ENCODE measurements at places on chromosomes 4 and X.

- no peak for DNase-seq
Measured at GRCh38 chr4:147571036-147571770, 46.0 kb upstream of the TMEM184C start.

- no peak for DNase-seq
Measured at GRCh38 chr4:10959586-10959985, 275.0 kb upstream of the CLNK start.

GRCh38 chrX:40514376-40514775 is 66.4 kb upstream of the ATP6AP2 start:
- no peak for DNase-seq

DNA sequence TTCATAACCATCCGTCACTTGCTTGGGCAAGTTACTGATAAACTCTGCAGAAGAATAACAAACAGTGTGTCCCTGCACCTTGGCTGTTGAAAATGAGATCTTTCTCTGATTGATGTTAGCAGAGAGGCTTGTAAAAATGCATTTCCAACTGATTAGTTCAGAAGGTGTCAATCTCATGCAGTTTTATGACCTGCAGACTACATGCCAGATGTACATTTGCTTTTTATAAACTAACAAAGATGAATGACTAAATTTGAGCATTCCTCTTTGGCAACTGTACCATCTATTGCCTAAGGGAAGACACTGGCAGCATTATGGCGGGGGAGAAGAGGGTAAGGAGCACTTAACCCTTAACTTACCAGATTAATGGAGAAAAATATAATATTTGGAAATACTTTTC is 192.8 kb downstream of the DCTD start:
- DNase-seq: no peak

- no peak for DNase-seq
Measured at GRCh38 chrX:52015794-52016193, 53.2 kb downstream of the MAGED4B start.

DNA sequence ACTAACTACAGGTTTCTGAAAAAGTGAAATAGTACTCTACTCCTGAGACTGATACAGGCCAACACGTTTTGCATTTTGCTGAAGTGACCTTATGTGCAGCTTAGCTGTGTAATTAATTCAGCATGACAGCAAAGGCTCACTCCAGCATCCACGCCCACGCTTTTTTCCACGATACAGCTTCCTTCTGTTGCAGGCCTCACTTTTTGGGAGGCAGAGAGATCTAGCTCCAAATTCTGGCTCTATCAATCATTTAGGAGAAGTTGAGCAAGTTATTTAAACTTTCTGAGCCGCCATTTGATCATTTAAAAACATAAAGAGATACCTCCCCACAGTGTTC is 160.3 kb downstream of the AFAP1 start:
- no peak for DNase-seq

GRCh38 chrX:123399709-123400108 is 215.6 kb downstream of the GRIA3 start:
- DNase-seq: no peak

GRCh38 chr4:177119021-177119471 is 190.6 kb upstream of the NEIL3 start:
- no peak for DNase-seq

- DNase-seq: no peak
Measured at GRCh38 chrX:85930099-85930498, 117.3 kb downstream of the CHM start.

- no peak for DNase-seq
Measured at GRCh38 chr4:96092151-96092705, 252.3 kb downstream of the PDHA2 start.

DNA sequence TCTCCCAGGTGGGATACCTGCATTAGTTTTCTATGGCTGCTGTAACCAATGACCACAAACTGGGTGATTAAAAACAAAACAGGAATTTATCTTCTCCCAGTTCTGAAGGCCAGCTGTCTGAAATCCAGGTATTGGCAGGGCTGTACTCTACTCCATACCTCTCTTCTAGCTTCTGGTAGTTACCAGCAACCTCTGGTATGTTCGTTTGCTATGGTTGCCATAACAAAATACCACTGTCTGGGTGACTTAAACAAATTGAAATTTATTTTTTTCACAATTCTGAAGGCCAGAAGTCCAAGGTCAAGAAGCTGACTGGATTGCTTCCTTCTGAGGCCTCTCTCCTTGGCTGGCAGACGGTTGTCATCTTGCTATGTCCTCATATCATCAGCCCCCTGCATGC is 642.1 kb upstream of the TENM3 start:
- no peak for DNase-seq

- no peak for DNase-seq
Measured at GRCh38 chr4:159046683-159047082, 56.2 kb upstream of the RAPGEF2 start.

- no peak for DNase-seq
Measured at GRCh38 chrX:115467961-115468360, 93.0 kb upstream of the PLS3 start.

DNA sequence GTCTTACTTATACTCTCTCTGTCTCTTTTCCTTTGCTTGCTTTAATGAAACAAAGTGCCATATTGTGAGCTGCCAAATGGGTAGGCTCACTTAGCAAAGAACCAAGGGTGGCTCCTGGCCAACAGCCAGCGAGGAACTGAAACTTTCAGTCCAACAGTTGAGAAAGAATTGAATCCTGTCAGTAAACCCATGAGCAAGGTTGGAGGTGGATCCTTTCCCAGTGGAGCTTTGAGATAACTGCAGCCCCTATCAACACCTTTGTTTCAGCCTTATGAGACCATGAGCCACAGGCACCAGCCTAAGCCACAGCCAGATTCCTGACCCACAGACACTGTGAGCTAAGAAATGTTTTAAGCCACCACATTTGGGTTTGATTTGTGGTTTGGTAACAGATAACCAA is 362.2 kb downstream of the PDGFC start:
- DNase-seq: no peak

DNA sequence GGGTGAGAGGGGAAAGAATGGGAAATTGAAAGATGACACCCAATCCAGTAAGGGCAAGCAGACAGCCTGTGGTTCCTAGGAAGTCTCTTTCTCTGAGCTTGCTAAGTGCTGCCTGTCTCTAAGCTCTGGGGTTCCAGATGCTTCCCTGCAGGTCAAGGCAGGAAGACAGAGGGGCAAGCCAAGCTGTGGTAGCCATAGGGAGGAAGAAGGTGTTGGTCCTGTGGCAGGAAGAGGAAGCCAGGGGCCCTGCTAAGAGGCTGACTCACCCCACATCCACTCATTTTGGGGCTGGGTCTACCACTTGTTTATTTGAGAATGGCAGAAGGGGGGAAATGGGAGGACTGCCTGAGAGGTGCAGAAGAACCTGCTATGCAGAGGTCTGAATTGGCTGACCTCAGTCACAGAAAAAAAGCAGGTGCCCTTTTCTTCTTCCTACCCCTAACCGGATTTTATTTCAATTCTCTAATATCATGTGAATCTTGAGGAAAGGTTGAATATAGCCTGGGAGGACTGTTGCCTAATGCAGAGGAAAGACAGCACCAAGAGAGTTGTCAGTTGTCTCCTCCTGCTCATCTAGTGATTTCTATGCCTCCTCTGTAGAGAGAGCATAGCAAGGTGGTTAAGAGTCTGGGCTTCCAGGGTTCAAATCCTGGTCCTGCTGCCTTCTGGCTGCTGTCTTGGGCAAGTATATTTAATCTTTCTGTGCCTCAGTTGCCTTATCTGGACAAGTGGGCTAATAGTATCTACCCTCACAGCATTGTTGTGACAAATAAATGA is 27.4 kb downstream of the HOPX start:
- no peak for DNase-seq

GRCh38 chr4:159235779-159236368 is 133.0 kb downstream of the RAPGEF2 start:
- DNase-seq: no peak

DNA sequence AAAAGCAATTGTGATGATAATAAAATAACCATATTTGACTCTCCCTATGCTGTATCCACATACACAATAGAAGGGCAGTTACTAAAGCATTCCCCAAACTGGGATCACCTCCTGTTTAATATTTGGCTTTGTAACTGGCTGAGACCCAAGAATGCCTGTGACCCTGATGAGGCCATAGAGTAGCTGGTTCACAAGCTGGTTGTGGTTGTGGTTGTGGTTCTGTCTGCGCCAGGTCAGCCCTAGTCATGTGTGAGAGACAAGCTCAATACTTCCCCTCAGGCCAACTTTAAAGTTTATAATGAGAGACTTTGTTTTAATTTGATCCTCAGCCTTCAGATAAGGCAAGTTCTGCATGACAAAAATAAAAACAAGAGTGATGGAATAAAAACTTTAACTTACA is 209.9 kb downstream of the PARM1 start:
- no peak for DNase-seq

DNA sequence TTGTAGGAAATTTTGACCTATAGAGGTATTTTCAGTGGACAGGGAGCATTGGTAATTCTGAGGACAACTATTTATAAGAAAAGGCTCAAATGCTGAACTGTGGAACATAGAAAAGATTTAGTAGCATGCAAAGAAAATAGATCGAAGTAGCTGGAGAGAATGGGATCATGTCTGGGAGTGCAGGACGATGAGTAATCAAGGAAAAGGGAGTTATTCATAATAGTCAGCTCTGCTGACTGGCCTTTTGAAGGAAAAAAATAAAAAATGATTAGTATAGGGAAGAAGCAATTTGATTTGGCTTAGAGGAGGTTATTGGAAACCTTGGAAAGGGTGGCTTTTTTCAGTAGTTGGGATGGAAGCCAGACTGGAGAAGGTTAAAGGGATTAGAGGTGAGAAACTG is 22.9 kb upstream of the ANK2 start:
- DNase-seq: no peak

DNA sequence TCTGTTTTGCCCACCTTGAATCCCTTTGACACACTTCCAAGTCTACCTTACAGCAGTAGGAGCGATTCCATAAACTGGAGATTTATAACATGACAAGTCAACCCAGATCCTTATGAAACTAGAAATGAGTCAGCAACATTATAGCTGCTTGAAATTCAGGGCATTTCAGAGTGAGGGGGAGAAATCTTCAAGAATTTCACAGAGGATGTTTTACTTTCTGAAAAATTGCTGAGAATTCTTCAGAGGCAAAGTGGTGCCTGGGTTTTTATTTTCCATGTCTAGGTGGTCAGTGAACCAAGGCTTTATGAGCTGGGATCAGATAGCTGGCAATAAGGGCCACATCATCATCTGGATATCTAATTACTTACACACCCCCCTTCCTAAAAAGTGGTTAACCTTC is 119.8 kb downstream of the PPARGC1A start:
- DNase-seq: no peak

- no peak for DNase-seq
Measured at GRCh38 chr4:24260923-24261564, 323.3 kb downstream of the DHX15 start.

- no peak for DNase-seq
Measured at GRCh38 chr4:71713611-71714203, 70.2 kb downstream of the GC start.

DNA sequence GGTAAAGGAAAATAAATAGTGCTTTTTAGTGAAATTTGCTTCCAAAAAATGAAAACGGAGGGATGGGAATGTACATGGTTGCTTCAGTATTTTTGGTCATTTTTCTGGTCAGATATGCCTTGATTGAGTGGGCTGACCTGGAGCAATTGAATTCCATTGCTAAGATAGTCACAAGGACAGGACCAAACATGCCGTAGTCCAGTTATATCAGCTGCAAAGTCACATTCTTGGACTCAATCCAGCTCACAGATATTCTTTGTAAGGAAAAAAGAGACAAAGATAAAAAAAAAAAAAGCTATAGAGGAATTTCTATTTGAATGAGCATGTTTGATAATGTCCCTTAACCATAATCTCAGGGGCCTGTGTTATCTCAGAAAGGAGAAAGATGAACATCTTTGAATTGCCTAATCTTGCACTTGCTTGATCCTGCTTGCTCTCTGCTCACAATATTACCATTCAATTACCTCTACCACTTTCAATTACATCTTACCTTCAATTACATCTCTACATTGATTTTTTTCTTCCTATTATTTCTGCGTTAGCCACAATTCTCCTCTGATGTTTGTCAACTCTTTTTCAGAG is 75.4 kb upstream of the PACRGL start:
- DNase-seq: no peak

DNA sequence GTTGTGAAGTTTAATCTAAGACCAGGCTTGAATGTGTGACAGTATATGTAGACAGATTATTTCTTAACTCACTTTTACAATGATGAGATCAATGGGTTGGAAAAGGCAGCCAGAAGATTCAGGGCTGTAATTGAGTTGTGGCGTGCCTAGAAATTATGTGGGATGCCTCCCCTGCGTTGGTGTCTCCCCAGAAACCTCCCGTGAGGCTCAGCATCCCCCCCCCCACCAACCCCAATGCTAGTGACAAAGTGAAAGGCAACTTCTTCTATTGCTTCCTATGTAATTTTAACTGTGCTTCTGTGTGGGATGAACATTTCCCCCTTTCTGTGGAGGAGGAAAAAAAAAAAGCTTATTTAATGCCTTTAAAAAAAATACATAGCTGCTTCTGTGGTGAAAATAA is 297.9 kb downstream of the ARHGAP10 start:
- DNase-seq: no peak

GRCh38 chr4:154604696-154605200 is 7.7 kb downstream of the FGG start:
- DNase-seq: no peak

- DNase-seq: no peak
Measured at GRCh38 chrX:16873106-16873505, 2.9 kb upstream of the RBBP7 start.

GRCh38 chr4:62899646-62900364 is 1509.4 kb downstream of the TECRL start:
- no peak for DNase-seq

- no peak for DNase-seq
Measured at GRCh38 chr4:121698236-121698671, 1.5 kb upstream of the ANXA5 start.
